ENCODE measurements at places on chromosomes 3 and 15.

- no peak for DNase-seq
Measured at GRCh38 chr15:65101411-65101890, 13.5 kb downstream of the UBAP1L start.

- no peak for DNase-seq
Measured at GRCh38 chr15:66729331-66729951, 27.4 kb downstream of the SMAD6 start.

- no peak for DNase-seq
Measured at GRCh38 chr15:64111679-64112050, 15.9 kb downstream of the SNX1 start.

DNA sequence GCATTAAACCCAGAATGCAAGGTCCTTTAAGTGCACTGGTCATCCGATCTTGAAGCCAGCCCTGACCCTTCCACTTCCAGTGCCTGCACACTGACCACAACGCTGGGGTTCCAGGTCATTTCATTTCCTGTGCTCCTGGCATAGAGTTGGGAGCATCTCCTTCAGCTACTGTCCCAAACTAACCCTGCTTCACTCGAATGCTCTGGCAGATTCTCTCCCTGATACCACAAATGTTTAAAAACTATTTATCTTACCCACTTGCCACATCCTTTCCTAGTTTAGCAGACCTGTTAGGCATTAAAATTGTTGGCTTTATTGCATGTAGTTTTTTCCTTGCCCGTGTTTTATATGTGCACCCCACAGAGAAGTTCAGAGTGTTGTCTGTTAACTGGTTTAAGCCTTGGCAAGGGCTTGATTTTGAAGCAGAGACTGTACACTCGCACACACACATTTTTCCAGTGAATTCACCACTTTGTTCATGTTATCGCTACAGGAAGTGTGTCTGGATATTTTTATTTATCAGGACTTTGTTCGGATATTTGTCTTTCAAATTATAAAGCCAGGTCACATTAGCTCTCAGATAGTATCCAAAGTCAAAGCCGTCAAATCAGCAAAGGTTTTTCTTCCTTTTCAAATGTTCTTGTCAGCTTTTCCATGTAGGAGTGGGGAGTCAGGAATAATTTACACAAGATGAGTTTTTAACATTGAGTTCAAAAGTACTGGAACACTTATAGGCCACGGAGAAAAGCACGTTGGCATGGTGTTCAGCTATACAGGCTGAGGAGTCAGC lies 77.3 kb downstream of the ABI3BP start:
- no peak for DNase-seq

DNA sequence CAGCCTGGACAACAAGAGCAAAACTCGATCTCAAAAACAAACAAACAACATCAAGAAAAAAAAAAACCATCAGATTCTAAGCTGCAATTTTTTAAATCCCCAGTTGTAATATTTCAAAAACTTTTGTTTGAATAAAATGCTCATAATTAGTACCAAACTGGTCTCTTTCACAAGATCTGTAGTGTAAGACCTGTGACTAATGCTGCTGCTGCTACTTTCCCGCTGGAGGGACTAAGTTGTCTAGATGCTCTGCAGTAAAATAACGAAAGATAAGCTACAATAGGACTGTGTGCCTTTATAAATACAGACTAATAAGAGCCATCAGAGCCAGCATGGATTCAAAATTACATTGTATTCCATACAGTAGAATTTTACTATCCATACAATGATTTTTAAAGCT lies 45.4 kb downstream of the TM4SF4 start:
- no peak for DNase-seq

- no peak for DNase-seq
Measured at GRCh38 chr15:54131410-54131809, 153.2 kb downstream of the UNC13C start.

DNA sequence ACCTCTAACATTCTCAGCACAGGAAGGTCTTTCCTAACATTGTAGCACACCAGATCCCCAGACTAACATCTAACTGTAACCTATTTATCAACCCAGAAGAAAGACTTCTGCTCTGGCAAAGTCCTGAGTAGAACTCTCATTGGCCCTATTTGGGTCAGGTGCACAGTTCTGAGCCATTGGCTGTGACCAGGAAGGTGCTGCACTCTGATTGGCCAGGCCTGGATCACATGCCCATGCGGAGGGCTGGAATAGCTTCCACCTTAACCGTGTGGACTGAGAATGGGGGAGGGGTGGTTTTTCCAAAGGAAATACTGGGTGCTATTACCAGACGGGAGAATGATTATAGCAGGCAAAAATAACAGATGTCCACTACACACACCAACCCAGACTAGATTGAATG lies 11.5 kb downstream of the FEZF2 start:
- no peak for DNase-seq

DNA sequence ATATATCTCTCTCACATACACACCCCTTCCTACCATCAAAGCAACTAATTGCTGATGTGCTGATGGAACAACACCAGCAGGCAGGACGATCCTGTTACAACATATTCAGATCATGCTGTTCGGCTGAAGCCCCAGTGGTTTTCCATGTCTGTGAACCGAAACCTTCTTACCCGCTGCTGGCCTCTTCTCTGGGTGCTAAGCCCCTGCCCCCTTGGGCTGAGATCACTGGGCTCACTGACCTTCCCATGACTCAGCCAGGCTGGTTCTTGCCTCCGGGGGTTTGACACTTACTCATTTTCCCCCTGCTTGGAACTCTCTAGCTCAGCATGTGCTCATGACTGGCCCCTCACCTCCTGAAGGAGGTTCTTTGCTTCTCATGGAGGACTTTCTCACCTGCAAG lies 122.0 kb upstream of the RGMA start:
- no peak for DNase-seq

GRCh38 chr3:162729686-162730085 lies 1233.1 kb downstream of the OTOL1 start:
- no peak for DNase-seq

- DNase-seq: no peak
Measured at GRCh38 chr15:74866090-74866489, 7.1 kb downstream of the SCAMP2 start.

- no peak for DNase-seq
Measured at GRCh38 chr3:156109989-156110388, 10.4 kb upstream of the KCNAB1 start.

DNA sequence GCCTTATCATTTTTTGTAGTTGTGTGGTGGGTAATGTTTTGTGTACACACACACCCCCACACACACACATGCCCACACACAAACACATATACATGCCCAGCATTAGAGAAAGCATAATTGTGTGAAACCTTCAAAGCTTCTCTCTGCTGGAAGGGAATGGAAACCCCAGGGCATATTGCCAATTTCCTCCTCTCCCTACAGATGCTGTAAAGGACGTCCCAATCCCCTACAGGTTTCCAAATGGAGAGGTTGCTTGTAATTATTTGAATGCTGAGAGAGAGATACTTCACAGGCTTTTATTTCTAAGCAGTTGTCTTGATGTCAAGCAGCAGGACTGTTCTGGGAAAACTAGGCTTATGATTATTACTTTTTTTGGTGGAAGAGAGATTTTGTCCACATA lies 23.0 kb upstream of the CCK start:
- no peak for DNase-seq

DNA sequence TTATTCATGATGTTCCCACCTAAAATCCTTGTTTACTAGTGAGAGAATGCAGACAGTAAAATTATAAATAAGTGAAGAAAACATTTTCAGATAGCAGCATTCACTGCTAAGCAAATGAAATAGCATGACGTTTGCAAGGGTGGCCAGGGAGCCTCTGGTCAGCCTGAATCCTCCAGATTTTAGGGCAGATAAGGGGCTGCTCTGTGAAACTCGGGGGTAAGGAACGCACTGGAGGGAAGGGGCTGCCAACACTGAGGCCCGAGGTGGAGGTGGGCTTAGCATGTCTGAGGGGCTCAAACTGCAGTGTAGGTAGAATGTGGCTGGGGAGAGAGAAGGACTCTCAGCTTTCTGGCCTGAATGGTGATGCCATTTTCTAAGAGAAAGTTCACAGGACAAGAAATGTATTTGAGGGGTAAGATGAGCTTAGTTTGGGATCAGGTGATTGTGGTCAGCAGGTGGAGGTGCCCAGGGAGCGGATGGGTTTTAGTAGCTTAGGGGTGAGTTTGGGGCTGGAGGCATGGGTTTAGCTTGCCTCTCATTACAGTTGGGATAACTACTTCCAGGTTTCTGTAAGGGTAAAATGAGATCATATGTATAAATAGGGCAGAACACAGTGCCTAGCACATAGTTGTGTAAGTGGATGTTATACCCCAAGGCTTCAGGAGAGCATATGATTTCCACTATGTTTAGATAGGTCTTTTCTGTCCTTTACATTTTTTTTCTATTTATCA lies 20.5 kb downstream of the GPR171 start:
- no peak for DNase-seq

- DNase-seq: no peak
Measured at GRCh38 chr3:128616516-128617269, 33.9 kb downstream of the RPN1 start.

- DNase-seq: no peak
Measured at GRCh38 chr3:169945313-169945712, 21.3 kb upstream of the SEC62 start.

GRCh38 chr3:24915639-24916038 lies 421.0 kb upstream of the THRB start:
- no peak for DNase-seq

DNA sequence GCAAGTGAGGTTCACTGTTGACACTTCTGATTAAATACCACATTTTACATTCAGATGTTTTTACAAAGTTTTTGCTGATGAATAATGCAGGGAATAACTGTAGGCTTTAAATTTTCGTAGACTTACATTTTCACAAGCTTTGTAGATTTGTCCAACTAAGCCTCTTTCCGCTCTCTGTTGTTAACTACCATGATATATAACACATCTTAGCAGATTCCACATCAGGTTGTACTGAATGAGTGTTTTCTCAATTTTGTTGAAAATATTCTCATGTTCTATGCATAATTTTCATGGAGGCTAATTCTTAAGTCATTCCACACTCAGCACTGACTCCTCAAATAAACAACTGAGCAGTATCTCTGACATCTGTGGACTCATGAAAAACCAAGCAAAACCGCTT lies 168.3 kb downstream of the RSRC1 start:
- no peak for DNase-seq

GRCh38 chr3:97950360-97950759 lies 21.9 kb downstream of the RIOX2 start:
- DNase-seq: no peak

- no peak for DNase-seq
Measured at GRCh38 chr3:26515351-26515750, 107.2 kb upstream of the LRRC3B start.

DNA sequence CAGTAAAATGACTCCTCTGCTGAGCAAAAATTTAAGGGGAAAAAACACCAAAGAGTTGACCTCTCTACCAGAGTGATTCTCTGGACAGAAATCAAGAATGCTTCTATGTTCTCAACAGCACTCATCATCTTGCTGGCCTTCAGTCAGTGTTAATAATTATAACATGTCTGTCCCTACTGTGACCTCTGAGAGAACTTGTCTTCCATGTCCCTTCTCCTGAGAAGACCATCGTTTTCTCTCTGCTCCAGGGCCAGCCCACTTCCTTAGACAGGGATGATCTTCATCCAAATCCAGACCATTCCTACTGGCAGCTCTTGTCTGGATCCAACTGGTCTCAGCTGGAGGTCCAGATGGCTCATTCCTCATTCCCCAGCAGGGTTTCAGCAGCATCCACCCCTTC lies 139.0 kb upstream of the NECTIN3 start:
- no peak for DNase-seq

- DNase-seq: no peak
Measured at GRCh38 chr15:90101130-90101968, 919 bp downstream of the IDH2 start.

DNA sequence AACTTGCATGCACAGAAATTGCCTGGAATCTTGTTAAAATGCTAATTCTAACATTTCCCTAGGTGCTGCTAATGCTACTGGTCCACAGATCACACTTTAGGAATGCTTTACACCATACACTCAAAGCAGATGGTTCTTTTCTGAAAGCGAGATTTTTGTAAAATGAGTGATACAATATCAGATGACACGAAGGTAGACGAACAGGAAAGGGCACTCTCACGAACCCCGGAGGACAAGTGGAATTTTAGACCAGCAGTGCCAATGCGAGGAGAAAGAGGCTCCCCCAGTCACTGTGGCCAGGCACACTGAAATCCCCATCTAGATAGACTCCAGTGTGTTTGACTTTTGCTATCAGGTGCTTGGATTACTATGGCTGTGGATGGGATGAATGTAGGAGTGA lies 21.0 kb downstream of the FAIM start:
- no peak for DNase-seq

GRCh38 chr3:152505926-152506325 lies 237.2 kb downstream of the MBNL1 start:
- DNase-seq: no peak

DNA sequence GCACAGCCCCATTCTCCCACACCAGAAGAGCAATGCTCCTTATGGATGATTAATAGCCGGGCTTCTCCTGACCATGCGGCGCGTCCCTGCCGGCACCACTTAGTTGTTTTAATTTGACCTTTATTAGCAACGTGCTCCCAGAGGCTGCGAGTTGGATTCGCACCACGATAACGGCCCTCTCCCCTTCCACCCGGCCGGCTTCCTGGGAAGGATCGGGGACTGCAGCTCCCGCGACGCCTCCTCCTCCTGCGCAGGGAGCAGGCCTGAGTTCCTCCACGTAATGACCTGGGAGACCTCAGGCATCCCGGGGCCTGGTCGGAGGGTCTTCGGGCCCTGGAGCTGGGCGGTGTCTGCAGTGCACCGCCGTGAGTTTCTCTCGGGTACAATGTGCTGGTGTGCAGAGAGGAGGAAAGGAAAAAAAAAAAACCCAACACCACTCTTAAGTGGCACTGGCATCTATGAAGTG lies 243.3 kb upstream of the TOPAZ1 start:
- no peak for DNase-seq

GRCh38 chr15:40927873-40928806 lies 1.0 kb upstream of the DLL4 start:
- no peak for DNase-seq

- no peak for DNase-seq
Measured at GRCh38 chr3:65597226-65597951, 441.3 kb downstream of the MAGI1 start.

- DNase-seq: no peak
Measured at GRCh38 chr3:122443090-122443489, 27.2 kb upstream of the WDR5B start.

DNA sequence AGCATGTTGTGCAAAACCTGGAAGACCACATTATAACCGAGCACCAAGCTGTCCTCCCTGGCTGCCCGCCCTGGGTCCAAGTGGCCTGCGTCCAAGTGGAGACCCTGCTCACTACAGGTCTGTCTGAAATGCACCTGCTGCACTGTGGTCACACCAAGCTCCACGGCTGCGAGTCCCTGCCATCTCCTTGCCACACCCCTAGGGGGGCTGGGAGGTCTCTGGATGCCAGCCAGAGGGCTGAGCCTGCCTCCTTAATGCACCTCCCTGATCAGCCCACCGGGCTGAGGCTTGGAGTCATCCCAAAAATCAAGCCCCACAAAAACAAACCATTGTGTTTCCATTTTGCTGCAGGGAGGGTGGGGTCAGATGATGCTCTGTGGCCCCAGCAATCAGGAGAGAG lies 187.1 kb downstream of the MEGF11 start:
- no peak for DNase-seq

Data from naive thymus-derived CD4-positive, alpha-beta T cell (primary cell).